ENCODE measurements at places on chromosomes 4 and X.

GRCh38 chr4:79662651-79663050 lies 254.6 kb upstream of the GK2 start:
- no peak for DNase-seq

DNA sequence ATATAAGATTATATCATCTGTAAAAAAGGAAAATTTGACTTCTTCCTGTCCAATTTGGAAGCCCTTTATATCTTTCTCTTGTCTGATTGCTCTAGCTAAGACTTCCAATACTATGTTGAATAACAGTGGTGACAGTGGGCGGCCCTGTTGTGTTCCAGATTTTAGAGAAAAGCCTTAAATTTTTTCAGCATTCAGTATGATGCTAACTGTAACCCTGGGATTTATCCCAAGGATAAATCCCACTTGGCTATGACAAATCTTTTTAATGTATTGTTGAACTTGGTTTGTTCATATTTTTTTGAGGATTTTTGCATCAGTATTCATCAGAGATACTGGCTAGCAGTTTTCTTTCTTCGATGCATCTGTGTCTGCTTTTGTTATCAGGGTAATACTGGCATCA lies 217.2 kb upstream of the ARSJ start:
- DNase-seq, result no peak

- peak; percentile 45 for DNase-seq
These were observed at the start of the genes DNAAF6 and NUP62CL for GRCh38 chrX:107205770-107206696. Gene DNAAF6 (plus strand): TSS chrX:107206611. CDS start chrX:107212876, 6,265 bp downstream. Gene NUP62CL (minus strand): TSS chrX:107206433. CDS start chrX:107175146, 31,287 bp downstream.

- DNase-seq, result no peak
These were observed 2.7 kb upstream of the MAPK10 start for GRCh38 chr4:86362510-86362909.

DNA sequence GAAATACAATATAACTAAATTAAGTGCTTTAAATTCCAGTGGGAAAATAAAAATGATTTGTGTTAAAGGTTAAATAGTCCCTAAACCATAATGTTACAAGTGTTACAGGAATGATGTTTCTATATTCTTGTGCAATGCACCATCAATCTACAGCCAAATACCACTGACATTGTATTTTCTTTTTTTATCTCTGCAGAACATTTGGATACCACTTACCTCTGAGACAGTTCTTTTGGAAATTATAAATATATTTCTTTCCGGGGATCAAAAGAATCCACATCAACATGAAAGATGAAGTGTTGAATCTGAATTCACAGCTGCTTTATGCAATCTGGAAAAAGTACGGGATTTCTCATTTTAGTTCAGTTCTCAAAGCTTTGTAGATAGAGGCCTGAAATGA lies 518.3 kb upstream of the AGA start:
- DNase-seq, result no peak

DNA sequence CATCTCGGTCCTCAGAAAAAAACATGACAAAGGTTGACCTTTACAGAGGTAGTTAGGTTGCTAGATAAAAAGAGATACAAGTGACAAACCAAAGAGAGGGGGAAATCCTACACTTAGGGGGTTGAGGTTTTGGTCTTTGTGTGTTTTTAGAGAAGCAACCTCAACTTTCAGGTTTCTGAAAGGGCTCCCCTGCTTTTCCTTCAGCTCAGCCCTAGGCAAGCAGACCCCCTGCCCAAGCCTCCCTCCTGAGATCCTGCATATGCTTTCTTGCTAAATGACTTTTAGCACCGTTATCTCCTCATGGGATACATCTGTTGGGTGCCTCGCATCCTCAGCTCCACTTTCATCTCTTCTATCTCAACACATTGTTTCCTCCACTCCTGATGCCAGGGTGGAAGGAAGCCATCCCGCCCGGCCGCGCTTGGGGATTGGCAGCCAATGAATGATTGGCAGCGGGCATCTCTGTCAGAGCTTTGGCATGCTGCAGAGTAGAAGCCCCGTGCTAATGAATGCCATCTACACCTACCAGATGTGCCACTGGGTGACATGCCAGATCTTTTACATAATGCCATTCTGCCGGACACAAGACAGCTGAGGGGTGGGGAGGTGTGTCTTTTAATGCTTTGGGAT lies 15.0 kb upstream of the PRDM8 start:
- DNase-seq, result no peak
